ENCODE measurements at places on chromosomes 3 and 15.

DNA sequence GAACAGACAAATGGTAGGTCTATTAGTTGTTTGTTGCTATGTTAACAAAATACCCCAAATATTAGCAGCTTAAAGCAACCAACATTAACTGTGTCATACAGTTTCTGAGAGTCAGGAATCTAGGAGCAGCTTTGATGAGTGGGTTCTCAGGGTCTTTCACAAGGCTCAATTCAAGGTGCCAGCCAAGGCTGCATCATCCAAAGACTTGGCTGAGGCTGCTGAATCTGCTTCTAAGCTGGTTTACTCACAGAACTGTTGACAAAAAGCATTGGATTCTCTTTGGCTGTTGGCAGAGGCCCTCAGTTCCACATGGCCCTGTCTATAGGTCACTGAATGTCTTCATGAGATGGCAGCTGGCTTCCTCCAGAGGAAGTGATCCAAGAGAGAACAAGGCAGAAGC, 40.3 kb upstream of the TSC22D2 start:
- no peak for DNase-seq

GRCh38 chr3:160501325-160501724, 51.7 kb upstream of the TRIM59 start:
- DNase-seq = no peak

DNA sequence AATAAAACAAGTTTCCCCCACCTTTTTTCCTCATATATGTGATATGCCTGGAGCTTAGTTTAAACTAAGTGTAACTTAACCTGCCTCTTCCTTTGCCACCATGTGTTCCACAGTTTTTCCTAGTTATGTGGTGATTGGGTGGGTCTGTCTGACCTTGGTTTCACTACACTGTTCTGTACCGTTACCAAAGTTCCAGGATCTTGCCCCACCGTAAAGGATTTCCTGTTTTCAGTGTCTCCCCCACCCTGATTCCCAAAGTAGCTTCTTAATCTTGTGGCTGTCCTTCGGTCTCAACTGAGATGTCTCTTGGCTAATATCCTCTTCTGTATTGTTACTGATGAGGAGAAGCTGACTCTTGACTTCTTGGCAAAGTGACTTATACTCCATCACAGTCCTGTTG, 6.4 kb upstream of the MGA start:
- no peak for DNase-seq

- DNase-seq = no peak
Measured at GRCh38 chr3:134597390-134597970, 53.3 kb downstream of the KY start.

- DNase-seq = no peak
Measured at GRCh38 chr3:183774631-183775030, 50.7 kb downstream of the MAP6D1 start.

- no peak for DNase-seq
Measured at GRCh38 chr3:18234717-18235335, 190.3 kb downstream of the SATB1 start.

GRCh38 chr3:123147754-123148535, 53.8 kb upstream of the SEC22A start:
- DNase-seq = no peak

DNA sequence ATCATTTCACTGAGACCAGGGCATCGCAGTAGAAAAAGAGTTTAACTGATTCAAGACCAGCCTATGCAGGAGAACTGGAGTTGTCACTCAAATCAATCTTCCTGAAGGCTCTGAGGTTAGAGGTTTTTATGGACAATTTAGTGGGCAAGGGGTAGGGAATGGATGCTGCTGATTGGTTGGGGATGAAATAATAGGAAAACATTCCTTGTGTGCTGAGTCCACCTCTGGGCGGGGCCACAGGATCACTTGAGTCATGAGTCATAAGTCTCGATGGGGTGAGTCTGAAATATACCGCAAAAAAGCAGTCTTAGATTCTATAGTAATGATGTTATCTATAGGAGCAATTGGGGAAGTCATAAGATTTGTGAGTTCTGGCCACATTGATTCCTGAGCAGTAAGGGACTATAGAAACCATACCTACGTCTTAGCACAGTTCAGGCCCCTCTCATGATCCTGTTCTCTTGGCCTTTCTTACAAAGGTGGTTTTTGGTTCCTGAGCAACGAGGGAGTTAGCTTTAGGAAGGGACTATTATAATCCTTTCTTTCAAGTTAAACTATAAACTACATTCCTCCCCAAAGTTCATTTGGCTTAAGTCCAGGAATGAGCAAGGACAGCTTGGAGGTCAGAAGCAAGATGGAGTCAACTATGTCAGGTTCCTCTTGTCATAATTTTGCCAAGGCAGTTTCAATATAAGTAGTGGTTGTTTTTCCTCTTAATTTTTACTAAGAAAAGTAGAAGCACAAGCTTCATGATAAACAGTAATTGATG, 2.7 kb upstream of the OPA1 start:
- DNase-seq = no peak

- DNase-seq = no peak
Measured at GRCh38 chr15:66292571-66293418, 573 bp upstream of the DIS3L start.

DNA sequence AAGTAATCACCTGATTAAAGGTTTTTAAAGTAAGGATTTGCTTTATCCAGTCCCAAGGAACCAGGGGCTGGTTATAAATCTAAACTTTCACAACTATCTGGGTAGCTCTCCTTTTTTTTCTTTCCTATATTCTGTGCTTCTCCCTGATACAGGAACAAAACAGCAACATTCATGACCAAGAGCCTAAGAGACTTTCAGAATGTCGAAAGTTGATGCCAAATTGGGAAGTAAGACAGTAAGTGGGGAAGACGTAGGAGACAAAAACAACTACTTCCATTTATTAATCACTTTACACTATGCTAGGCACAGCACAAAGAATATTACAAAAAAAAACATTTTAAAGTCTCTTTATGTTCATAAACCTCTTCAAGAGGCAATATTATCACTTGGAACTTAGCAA, 211.6 kb downstream of the MAGI1 start:
- DNase-seq = no peak

GRCh38 chr3:107430214-107430995, 53.2 kb downstream of the CCDC54 start:
- DNase-seq = no peak

GRCh38 chr15:73922186-73923151, 3.8 kb upstream of the LOXL1 start:
- DNase-seq = no peak

DNA sequence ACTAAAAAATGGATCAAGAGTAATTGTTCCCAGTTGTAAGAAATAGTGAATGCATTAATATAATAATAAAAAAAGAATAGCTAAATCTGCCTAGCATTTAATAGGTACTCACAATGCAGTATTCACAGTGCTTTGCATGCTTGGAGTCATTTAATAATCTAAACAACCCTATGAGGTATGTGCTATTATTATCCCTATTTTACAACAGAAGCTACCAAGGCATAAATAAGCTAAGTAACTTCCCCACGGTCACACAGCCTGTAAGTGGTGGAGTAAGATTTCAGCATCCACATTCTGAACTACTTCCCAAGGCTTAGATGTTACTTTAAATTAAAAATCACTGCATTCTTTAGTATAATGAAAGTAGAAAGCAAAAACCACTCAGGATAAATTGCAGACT, 102.9 kb downstream of the PLCH1 start:
- DNase-seq = no peak

GRCh38 chr3:103085465-103085864, 650.6 kb downstream of the ZPLD1 start:
- no peak for DNase-seq

- DNase-seq = no peak
Measured at GRCh38 chr3:150248116-150248887, 159.8 kb upstream of the TSC22D2 start.

GRCh38 chr3:69490971-69491370, 105.1 kb upstream of the FRMD4B start:
- DNase-seq = no peak

- no peak for DNase-seq
Measured at GRCh38 chr3:57420001-57420400, 124.1 kb downstream of the DNAH12 start.

DNA sequence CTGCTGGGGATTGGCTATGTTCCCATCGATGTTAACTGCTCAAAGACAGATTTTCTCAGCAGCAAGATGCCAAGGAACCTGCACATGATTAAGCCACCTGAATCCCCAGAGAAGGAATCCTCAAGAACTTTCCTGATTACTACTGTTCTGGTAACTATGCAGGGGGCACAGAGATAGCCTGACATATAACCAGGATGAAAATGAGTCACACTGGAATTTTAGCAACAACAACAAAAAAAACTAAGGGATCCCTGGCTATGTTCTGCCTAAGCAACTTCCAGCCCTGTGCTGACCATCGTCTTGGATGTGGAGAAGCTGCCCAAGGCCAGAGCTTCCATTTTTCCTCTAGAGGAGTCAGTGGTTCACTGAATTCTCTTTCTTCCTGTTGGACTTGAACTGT, 13.8 kb downstream of the RIOX2 start:
- DNase-seq = no peak

- no peak for DNase-seq
Measured at GRCh38 chr3:76436894-76437293, 603.0 kb upstream of the ROBO2 start.

GRCh38 chr3:47964740-47965139, 51.5 kb downstream of the MAP4 start:
- DNase-seq = no peak

Data from activated naive CD8-positive, alpha-beta T cell treated with anti-CD3 and anti-CD28 coated beads, Interleukin-2, amount 50 U/mL, for 16 hours (primary cell).